NCI-H526 (cell line): ENCODE measurements at places on chromosomes 7 and 10.

DNA sequence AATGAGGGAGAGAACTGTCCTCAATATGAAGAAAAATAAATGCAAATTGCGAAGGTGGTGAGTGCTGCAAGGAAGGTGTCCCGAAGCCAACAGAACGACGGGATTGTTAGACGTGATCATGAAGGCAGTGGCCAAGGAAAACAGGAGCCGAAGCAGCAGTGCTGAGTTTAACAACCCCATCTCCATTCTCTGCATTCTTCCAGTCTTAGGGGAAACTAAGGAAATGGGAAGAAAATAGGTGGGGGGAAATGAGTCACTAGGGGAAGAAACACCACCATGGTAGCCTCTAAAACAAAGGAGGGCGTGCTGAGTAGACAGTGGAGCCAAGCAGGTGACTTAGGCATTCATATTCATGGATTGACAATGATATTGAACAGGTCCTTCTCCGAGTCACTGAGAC lies 192.2 kb upstream of the AKR1E2 start:
- DNase-seq = no peak

DNA sequence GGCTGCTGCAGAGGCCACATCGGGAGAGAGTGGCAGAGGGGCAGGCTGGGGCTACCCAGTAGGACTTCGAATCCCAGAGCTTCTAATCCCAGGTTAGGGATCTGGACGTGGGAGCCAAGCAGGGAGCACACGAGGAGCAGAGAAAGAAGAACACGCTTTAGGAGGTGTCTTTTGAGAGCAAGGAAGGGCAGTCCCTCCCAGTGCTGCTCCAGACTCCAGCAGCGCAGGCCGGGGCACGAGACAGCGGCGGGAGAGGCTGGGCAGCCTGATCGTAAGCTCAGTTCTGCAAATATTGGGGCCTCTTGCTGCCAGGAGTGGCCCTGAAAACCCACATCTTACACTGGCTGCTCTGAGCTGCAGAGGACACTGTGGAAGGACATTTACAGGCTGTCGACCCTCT lies 75.9 kb downstream of the HIPK2 start:
- no peak for DNase-seq

DNA sequence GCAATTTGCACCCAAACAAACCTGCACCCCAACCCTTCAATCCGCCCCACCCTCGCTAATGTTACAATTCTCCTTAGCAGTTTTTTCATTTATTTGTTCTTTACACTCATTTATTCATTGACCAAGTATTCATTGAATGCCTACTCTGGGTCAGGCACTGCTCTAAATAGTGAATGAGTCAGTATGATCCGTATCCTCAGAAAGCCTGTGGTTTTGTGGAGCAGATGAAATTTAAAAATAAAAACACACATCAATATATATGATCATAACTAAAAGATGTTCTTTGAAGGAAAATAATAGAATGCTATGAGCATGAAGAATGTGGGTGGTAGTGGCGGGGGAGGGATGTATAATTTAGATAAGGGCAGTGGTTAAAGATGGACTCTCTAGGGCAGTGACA lies 13.3 kb downstream of the IFIT5 start:
- DNase-seq = no peak

GRCh38 chr10:30231071-30231652 lies 117.9 kb downstream of the MTPAP start:
- DNase-seq = no peak

- DNase-seq = no peak
Observed at GRCh38 chr7:154385214-154385613, 333.0 kb downstream of the DPP6 start.

GRCh38 chr7:55427800-55428199 lies 62.7 kb downstream of the LANCL2 start:
- DNase-seq = no peak

- peak; percentile 23 for DNase-seq
Observed at GRCh38 chr7:150947241-150947745, 30.8 kb downstream of the KCNH2 start.

GRCh38 chr7:82745117-82745516 lies 301.5 kb upstream of the CACNA2D1 start:
- DNase-seq = no peak

- peak; percentile 30 for DNase-seq
Observed at GRCh38 chr10:8043569-8044306, 10.8 kb upstream of the GATA3 start.

GRCh38 chr10:70778267-70778924 lies 6.8 kb downstream of the TBATA start:
- no peak for DNase-seq

GRCh38 chr10:23073527-23073926 lies 21.9 kb upstream of the MSRB2 start:
- DNase-seq = no peak

DNA sequence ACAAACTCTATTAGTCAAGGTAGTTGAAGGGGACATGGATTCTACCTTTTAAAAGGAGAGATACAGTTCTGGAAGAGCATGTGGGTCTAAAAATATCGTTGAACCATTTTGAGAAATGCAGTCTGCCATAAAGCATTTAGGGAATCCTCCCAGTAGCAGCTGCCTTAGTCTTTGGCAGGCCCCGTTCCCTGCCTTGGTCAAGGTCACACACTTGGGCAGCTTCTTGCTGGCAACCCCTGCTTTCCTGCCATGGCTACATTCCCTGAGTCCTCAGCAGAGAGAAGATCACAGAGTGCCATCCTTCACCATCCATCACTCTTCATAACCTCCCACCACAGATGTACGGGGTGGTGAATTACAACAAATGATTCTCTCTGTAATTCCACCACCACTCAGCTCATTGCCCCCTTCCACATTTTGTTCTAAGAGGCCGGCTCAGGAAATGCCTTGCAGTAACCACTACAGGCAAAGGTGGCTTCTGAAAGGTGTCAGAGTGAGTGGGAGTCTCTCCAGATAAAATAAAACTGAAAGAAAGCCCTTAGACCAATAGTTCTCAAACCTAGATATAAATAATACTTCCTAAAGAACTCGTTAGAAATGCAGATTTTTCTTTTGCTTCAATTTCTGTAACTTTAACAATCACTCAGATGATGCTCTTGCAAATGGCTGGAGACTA lies 121.4 kb upstream of the STK17A start:
- DNase-seq = no peak

DNA sequence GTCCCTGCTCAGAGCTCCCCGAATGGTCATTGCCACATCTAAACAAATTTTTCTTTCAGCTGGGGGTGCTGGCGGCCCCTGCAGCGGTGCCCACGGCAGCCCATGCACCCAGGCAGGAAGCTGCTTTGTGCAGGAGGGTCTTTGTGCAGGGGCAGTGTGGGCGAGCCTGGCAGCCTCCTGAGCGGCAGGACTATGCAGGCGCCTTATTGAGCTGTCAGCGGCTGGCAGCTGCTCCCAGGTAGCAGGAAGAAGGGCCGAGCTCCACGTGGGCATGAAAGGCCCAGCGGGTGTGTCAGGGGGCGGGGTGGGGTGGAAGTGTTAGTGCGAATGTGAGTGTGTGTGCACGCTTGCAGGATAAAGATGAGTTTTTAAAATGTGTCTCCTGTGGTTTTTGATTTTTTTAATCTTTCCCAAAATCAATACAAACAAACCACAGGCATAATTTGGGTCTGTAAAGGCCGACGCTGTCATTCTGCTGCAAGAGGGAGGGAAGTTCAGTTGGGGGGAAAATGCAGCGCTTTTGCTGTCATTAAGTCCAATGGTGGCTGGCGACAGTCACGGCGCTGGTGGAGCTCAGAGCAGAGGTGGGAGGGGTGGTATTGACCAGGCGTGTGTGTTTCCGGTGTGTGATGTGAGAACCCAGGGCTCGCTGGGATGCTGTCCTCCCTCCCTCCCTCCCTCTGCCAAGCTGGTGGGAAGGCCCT lies 83.9 kb downstream of the LHPP start:
- DNase-seq = no peak

GRCh38 chr10:7480742-7481367 lies 70.0 kb upstream of the SFMBT2 start:
- DNase-seq = no peak

DNA sequence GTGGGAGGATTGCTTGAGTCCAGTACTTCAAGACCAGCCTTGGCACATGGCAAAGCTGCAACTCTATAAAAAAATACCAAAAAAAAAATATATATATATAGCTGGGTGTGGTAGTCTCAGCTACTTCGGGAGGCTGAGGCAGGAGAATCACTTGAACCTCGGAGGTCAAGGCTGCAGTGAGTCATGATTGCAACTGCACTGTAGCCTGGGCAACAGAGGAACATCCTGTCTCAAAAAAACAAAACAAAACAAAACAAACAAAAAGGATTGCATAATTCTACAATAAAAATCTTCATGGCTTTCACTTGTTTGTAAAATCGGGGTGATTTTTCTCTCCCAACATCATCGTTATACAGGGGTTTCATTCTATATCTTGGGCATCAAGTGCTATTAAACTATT lies 35.1 kb downstream of the GUSB start:
- no peak for DNase-seq

- DNase-seq = no peak
Observed at GRCh38 chr7:90337106-90337505, 9.4 kb upstream of the GTPBP10 start.

DNA sequence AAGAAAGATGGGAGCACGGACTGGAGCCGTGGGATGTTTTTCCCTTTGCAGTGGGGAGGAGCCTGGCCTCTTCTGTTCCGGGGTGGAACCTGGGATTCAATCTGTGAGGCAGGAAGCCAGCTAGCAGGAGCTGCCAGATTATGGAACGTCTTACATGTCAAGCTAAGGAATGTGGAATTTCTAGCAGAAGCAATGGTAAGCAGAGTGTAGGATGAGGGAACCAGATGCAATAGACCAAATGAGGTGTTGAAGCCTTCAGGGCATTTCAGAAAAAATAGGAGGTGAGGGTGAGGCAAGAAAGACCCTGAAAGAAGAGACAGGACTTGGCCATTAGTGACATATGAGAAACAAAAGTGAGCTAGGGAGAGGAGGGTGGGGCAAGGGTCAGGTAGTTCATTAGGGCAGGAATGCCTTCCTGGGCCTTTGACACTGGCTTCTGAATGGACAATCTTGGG lies 105.5 kb downstream of the CHN2 start:
- no peak for DNase-seq
